ENCODE measurements at places on chromosomes 12 and 14.

DNA sequence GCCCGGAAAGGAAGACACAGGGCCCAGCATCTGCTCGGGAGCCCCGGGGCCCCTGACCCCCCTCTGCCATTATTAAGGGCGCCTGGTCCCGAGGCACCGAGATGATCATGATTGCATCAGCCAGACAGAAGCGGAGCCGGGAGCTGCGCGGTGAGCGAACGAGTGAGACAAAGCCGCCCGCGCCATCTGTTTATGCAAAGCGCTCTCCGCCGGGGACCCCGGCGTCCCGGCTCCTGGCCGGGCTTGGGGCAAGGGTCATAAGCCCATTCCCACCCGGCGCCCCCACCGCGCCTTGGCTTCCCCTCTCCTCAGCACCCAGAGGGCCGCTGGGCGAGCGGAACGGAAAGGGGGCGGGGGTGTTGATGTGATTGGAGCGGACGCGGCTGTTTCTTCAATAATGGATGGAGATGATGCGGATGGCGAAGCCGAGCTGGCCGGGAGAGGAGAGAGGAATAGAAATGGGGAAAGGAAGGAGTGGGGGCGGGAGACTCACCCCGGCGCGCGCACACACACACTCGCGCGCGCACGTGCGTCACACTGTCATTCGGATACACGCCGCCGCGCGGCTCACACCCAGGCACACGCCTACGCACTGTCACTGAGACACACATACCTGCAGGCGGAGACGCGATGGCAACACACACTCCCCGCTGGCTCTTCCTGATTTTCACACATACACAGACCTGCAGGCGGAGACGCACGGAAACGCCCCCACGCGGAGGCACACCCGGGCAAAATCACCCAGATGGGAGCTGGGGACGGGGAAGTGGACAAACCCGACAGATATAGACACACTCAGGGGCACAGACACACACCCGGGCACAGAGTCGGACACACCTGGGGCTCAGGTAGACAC, 10.7 kb downstream of the STAC3 start:
- H3K27me3 ChIP-seq, result no peaks in the 10 kb centered on the region
- no peak overlapping the region for H3K27ac ChIP-seq
- peak; percentile 43 for DNase-seq
- peaks cover 30% of the 10 kb centered on the region for H3K4me1 ChIP-seq

DNA sequence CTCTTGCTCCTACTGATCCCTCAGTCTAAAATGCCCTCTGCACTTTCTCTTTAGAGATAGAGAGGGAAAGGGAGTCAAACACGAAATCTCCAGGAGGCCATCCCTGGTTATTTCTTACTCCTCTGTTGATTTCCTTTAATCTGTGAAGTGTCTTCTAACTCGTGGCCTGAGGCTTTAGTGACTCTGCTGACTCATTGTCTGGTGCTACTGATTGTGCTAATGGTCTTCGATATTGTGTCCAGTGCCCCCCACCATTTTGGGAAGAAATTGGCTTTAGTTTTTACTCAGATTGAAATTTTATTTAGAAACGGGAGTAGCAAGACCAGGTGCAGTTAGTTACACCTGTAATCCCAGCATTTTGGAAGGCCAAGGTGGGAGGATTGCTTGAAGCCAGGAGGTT, 839 bp downstream of the CLEC9A start:
- H3K36me3 ChIP-seq, result no peaks in the 10 kb centered on the region
- H3K4me3 ChIP-seq, result no peak overlapping the region
- H3K27ac ChIP-seq, result no peak overlapping the region
- H3K4me1 ChIP-seq, result no peaks in the 10 kb centered on the region

- H3K4me1 ChIP-seq, result no peaks in the 10 kb centered on the region
- no peak overlapping the region for H3K4me3 ChIP-seq
- no peak for DNase-seq
- H3K36me3 ChIP-seq, result no peaks in the 10 kb centered on the region
- H3K27me3 ChIP-seq, result no peaks in the 10 kb centered on the region
Observed at GRCh38 chr14:64584190-64584589, 34.4 kb downstream of the PPP1R36 start.

- H3K4me3 ChIP-seq, result no peak overlapping the region
- no peak overlapping the region for H3K27ac ChIP-seq
- DNase-seq, result no peak
- peaks cover 3% of the 10 kb centered on the region for H3K4me1 ChIP-seq
- H3K36me3 ChIP-seq, result no peaks in the 10 kb centered on the region
Observed at GRCh38 chr12:1322821-1323220, 271.6 kb downstream of the FBXL14 start.

DNA sequence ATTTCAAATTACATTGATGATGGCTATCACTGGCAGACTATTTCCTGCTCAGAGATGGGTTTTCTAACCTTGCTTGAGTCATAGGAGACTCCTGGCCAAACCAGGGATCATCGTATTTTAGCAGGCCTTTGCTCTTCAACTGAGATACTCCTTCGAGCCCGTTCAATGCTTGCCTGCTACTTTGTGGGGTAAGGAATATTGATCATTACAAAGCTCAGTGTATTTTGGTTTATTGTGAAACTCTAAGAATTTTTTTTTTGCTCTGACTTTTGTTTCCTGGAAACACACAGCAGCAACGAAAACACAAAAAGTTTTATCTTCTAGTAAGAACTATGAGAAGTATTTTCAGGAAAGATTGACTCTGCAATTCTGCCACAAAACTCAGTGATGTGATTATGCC, 4.1 kb downstream of the GPRC5D start:
- H3K4me1 ChIP-seq, result no peaks in the 10 kb centered on the region
- no peak overlapping the region for H3K27ac ChIP-seq
- no peaks in the 10 kb centered on the region for H3K27me3 ChIP-seq
- DNase-seq, result no peak
- H3K36me3 ChIP-seq, result no peaks in the 10 kb centered on the region

- H3K36me3 ChIP-seq, result no peaks in the 10 kb centered on the region
- no peak for DNase-seq
- no peak overlapping the region for H3K4me3 ChIP-seq
- H3K4me1 ChIP-seq, result peaks cover 4% of the 10 kb centered on the region
- H3K27me3 ChIP-seq, result no peaks in the 10 kb centered on the region
Observed at GRCh38 chr12:81249976-81250375, 172.1 kb downstream of the ACSS3 start.

DNA sequence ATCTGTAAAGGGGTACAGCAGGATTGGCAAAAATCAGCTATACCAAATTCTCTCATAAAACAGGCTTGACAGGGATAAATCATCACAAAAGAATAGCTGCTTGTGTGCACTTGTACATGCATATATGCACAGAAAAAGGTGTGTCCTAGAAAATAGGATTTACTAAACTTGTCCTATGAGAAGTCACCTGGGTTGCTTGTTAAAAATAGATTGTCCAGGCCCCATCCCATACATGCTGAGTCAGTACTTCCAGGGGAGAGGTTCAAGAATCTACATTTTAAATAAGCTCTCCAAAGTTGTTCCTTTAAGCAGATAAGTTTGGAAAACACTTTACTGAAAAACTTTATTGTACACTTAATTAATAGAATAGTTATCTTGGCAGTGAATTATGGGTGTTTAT, 123.1 kb downstream of the ANO6 start:
- H3K27ac ChIP-seq, result no peak overlapping the region
- no peaks in the 10 kb centered on the region for H3K4me1 ChIP-seq
- no peaks in the 10 kb centered on the region for H3K36me3 ChIP-seq
- H3K27me3 ChIP-seq, result no peaks in the 10 kb centered on the region
- H3K4me3 ChIP-seq, result no peak overlapping the region

GRCh38 chr12:4472046-4472445, 26.4 kb upstream of the FGF6 start:
- DNase-seq, result no peak
- no peak overlapping the region for H3K27ac ChIP-seq
- no peaks in the 10 kb centered on the region for H3K36me3 ChIP-seq
- H3K4me1 ChIP-seq, result no peaks in the 10 kb centered on the region
- no peaks in the 10 kb centered on the region for H3K27me3 ChIP-seq

GRCh38 chr14:34723867-34724266, 9.5 kb upstream of the CFL2 start:
- no peak for DNase-seq
- H3K4me1 ChIP-seq, result no peaks in the 10 kb centered on the region
- no peaks in the 10 kb centered on the region for H3K27me3 ChIP-seq
- no peak overlapping the region for H3K27ac ChIP-seq
- H3K36me3 ChIP-seq, result no peaks in the 10 kb centered on the region

DNA sequence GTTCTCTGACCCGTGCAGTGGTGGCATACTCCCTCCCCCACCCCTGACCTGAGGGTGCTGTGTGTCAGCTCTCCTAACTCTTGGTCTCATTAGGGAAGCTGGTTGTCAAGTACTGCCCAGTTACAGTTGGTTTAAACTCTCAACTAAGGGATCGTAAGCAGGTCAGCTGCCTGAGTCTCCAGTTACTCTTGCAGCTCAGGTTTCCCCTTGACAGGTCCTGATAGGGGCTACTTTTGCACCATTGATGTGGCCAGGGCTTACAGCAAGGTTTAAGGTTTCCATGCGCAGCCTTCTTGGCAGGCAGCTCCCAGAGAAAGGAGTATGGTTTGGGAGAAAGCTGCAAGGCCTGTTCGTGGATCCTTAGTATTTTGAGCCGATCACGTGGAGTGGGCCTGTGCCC, 74.5 kb downstream of the ETV6 start:
- no peaks in the 10 kb centered on the region for H3K27me3 ChIP-seq
- DNase-seq, result no peak
- H3K4me3 ChIP-seq, result no peak overlapping the region
- H3K36me3 ChIP-seq, result no peaks in the 10 kb centered on the region

- H3K4me1 ChIP-seq, result no peaks in the 10 kb centered on the region
- H3K27me3 ChIP-seq, result no peaks in the 10 kb centered on the region
- no peak overlapping the region for H3K27ac ChIP-seq
- no peak for DNase-seq
- H3K4me3 ChIP-seq, result no peak overlapping the region
- no peaks in the 10 kb centered on the region for H3K36me3 ChIP-seq
Observed at GRCh38 chr12:104615048-104615561, 158.4 kb downstream of the CHST11 start.

GRCh38 chr12:4628406-4628805, 20.4 kb downstream of the AKAP3 start:
- H3K4me3 ChIP-seq, result no peak overlapping the region
- no peaks in the 10 kb centered on the region for H3K4me1 ChIP-seq
- no peak overlapping the region for H3K27ac ChIP-seq

GRCh38 chr14:74945261-74945851, 10.0 kb downstream of the PGF start:
- DNase-seq, result no peak
- H3K27me3 ChIP-seq, result no peaks in the 10 kb centered on the region
- H3K27ac ChIP-seq, result no peak overlapping the region
- H3K4me1 ChIP-seq, result no peaks in the 10 kb centered on the region

DNA sequence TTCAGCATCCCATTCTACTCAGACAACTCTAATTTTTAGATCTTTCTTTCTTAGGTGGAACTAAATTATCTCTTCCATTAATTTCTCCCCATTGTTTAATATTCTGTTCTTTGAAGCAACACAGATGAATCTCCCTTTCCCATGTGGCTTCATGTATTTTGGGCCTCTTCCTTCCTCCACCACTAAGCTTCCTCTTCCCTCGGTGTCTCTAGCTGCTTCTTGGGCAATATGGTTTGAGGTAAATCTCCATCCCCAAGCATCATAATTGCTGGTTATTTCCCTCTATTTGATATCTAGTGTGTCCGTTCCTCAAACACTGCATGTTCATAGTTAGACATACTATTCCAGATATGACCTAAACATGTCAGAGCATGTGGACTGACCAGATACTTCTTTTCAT, 119.2 kb downstream of the PELI2 start:
- no peak overlapping the region for H3K4me3 ChIP-seq
- DNase-seq, result no peak
- no peaks in the 10 kb centered on the region for H3K36me3 ChIP-seq
- H3K27me3 ChIP-seq, result no peaks in the 10 kb centered on the region

GRCh38 chr14:30005114-30005808, 77.6 kb upstream of the PRKD1 start:
- no peaks in the 10 kb centered on the region for H3K36me3 ChIP-seq
- H3K4me3 ChIP-seq, result no peak overlapping the region
- no peaks in the 10 kb centered on the region for H3K4me1 ChIP-seq
- peak; percentile 12 for DNase-seq

DNA sequence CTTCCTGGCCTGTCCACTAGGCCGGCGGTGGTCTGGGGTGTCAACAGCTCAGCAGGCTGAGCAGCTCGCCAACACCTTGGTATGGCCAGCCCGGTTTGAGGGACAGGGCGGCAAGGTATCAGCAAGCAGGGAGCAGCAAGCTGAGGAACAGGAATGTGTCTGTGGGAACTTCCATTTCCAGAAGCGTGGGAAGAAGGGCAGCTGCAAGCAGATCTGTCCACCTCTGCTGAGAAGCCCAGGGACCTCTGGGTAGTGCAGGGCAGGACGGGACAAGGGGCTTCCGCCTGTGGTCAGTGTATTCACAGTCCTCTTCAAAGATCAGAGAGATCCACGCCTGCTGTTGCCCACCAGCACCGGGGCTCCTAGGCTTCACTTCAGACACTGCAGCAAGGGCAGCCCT, 36.0 kb downstream of the ACTN1 start:
- H3K27me3 ChIP-seq, result no peaks in the 10 kb centered on the region
- H3K36me3 ChIP-seq, result no peaks in the 10 kb centered on the region
- peaks cover 28% of the 10 kb centered on the region for H3K4me1 ChIP-seq

- DNase-seq, result no peak
- H3K4me1 ChIP-seq, result no peaks in the 10 kb centered on the region
- H3K4me3 ChIP-seq, result no peak overlapping the region
- H3K27me3 ChIP-seq, result no peaks in the 10 kb centered on the region
Observed at GRCh38 chr12:52497975-52498374, 4.9 kb upstream of the KRT6A start.

- DNase-seq, result no peak
- no peaks in the 10 kb centered on the region for H3K27me3 ChIP-seq
- no peak overlapping the region for H3K27ac ChIP-seq
- H3K36me3 ChIP-seq, result no peaks in the 10 kb centered on the region
- no peak overlapping the region for H3K4me3 ChIP-seq
- H3K4me1 ChIP-seq, result no peaks in the 10 kb centered on the region
Observed at GRCh38 chr12:77167801-77168200, 102.4 kb upstream of the E2F7 start.

All from prostate gland (tissue), 2 donors.